HCT116 (cell line): ENCODE measurements at places on chromosomes 12 and 14. TPM values are rescaled to one million over a fixed set of nuclear protein-coding genes. Genes with fewer than 3 reads are reported as not detected.

DNA sequence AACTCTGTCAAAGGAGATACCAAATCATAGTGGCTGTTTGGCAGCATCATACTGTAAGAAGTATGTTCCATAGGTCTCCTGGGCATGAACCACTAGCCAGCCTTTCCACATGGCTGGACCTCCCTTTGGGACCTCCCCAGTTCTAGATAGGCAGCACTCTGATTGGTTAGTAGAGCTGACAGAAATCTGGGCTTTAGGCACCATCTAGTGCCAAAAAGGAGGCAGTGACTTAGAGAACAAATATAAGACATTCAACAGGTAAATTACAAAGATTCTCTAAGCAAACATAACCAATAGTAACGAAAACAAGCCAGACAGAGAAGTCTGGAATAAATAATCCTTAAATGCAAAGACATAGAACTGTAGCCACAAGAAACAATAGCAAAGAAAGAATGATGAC lies 148.0 kb upstream of the PDE3A start:
- no peaks in the 10 kb centered on the region for H3K27me3 ChIP-seq
- H3K4me1 ChIP-seq, result no peaks in the 10 kb centered on the region
- peak; percentile 36 for DNase-seq
- H3K27ac ChIP-seq, result no peak overlapping the region

GRCh38 chr14:50410071-50410470 lies 13.4 kb upstream of the CDKL1 start:
- H3K36me3 ChIP-seq, result no peaks in the 10 kb centered on the region
- H3K4me3 ChIP-seq, result no peak overlapping the region
- DNase-seq, result no peak
- H3K4me1 ChIP-seq, result no peaks in the 10 kb centered on the region
- no peaks in the 10 kb centered on the region for H3K27me3 ChIP-seq
- H3K27ac ChIP-seq, result no peak overlapping the region

GRCh38 chr14:51977075-51977474 lies 12.3 kb upstream of the RTRAF start:
- no peak for DNase-seq
- H3K4me1 ChIP-seq, result peaks cover 6% of the 10 kb centered on the region; the same call in 1 of the 2 replicates
- H3K4me3 ChIP-seq, result no peak overlapping the region
- no peaks in the 10 kb centered on the region for H3K27me3 ChIP-seq
- no peaks in the 10 kb centered on the region for H3K36me3 ChIP-seq

The PHLDA1 gene
- total RNA-seq, result 231 TPM

- H3K36me3 ChIP-seq, result no peaks in the 10 kb centered on the region
- no peak overlapping the region for H3K27ac ChIP-seq
- DNase-seq, result no peak
- no peaks in the 10 kb centered on the region for H3K27me3 ChIP-seq
- H3K4me1 ChIP-seq, result peaks cover 7% of the 10 kb centered on the region
These were observed 4.3 kb downstream of the MDM1 start for GRCh38 chr12:68327896-68328295.

- no peak for DNase-seq
- no peaks in the 10 kb centered on the region for H3K27me3 ChIP-seq
- no peaks in the 10 kb centered on the region for H3K36me3 ChIP-seq
- no peak overlapping the region for H3K27ac ChIP-seq
These were observed 27.2 kb upstream of the KCNJ8 start for GRCh38 chr12:21801522-21802288.

GRCh38 chr14:88482524-88482923 lies 72.3 kb downstream of the PTPN21 start:
- no peak for DNase-seq
- no peaks in the 10 kb centered on the region for H3K4me1 ChIP-seq
- no peaks in the 10 kb centered on the region for H3K27me3 ChIP-seq
- no peak overlapping the region for H3K4me3 ChIP-seq
- H3K27ac ChIP-seq, result no peak overlapping the region

The SERPINA3 gene
- total RNA-seq, result 4.3 TPM

DNA sequence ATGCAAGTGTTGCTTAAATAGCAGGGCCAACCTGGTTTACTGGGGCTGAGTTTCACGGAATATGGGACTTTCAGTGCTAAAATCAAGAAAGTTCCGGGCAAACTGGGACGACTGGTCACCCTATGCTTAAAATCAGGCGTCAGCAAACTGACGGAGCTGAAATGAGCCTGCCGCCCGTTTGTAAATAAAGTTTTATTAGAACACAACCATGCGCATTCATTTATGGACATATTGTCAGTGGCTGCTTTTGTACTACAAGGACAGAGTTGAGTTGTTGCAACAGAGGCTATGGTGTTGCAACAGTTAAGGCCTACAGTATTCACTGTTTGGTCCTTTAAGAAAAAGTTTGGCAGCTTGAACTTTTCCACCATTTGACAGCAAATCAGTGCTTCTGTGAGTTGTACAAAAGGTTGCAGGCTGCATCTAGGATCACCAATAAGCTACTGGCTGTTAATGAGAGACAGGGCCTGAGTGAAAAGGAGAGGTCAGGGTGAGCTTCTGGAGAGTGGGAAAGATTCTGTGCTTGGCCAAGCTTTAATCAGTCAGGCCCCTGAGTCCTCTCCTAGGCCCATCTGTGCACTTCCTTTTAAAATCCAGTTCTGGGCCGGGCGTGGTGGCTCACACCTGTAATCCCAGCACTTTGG lies 13.3 kb downstream of the SELPLG start:
- no peak overlapping the region for H3K4me3 ChIP-seq
- no peaks in the 10 kb centered on the region for H3K27me3 ChIP-seq
- no peaks in the 10 kb centered on the region for H3K36me3 ChIP-seq

- H3K4me1 ChIP-seq, result no peaks in the 10 kb centered on the region
- H3K27ac ChIP-seq, result no peak overlapping the region
- no peaks in the 10 kb centered on the region for H3K27me3 ChIP-seq
- no peak overlapping the region for H3K4me3 ChIP-seq
- no peaks in the 10 kb centered on the region for H3K36me3 ChIP-seq
These were observed 311.7 kb upstream of the E2F7 start for GRCh38 chr12:77377116-77377515.

The SLC25A47 gene
- total RNA-seq, result 0.17 TPM

DNA sequence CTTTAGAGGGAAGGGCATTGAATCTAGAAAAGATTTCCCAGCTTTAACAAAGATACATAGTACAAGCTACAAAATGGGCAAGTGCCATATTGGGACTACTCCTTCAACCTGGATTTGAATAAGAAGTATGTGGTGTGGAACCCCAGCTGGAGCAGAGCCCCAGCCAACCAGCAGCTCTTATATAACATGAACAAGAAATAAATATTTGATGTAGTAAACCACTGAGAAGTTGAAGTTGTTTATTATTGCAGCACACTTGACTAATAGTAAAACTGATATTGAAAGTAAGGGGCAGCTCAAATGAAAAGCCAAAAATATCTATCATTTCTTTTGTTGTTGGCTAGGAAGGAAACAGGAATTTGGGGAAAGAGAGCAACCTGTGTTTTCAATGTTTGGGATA lies 701.8 kb downstream of the TMTC2 start:
- H3K27ac ChIP-seq, result no peak overlapping the region
- no peaks in the 10 kb centered on the region for H3K27me3 ChIP-seq
- H3K4me3 ChIP-seq, result no peak overlapping the region
- H3K36me3 ChIP-seq, result no peaks in the 10 kb centered on the region

- H3K27ac ChIP-seq, result no peak overlapping the region
- H3K36me3 ChIP-seq, result no peaks in the 10 kb centered on the region; the same call in 1 of the 2 replicates
- DNase-seq, result no peak
- H3K4me3 ChIP-seq, result no peak overlapping the region
- no peaks in the 10 kb centered on the region for H3K27me3 ChIP-seq
These were observed 11.2 kb downstream of the SPRING1 start for GRCh38 chr12:116726694-116727093.

DNA sequence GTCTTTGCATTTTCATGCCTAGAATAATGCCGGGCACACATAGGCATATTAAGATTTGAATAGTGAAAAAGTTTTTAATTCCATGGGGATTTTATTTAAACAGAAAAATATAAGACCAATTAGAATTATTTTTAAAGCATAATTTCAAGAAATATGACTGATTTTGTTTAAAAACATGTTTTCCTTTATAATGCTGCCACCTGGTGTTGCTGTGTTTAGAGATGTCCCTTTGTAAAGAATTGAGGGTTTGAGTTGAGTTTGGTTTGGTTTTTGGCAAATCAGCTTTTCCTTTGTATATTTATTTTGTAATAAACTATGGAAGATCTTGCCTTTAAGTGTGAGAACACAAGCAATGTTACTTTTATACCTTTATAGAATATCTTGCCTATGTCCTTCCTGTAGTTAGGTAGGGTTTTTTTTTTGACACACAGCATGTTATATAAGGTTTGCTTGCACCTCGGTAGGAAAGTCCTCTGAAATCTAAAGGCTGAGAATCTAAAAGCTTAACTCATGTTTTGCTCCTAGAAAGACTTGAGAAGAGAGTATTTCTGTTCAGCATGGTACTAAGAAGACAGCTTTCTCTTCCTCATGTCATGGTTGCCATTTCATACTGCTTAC lies 31.4 kb upstream of the SNAPC1 start:
- H3K4me3 ChIP-seq, result no peak overlapping the region
- H3K27me3 ChIP-seq, result no peaks in the 10 kb centered on the region
- no peaks in the 10 kb centered on the region for H3K4me1 ChIP-seq
- no peak for DNase-seq

GRCh38 chr12:128661226-128661569 lies 162.6 kb downstream of the SLC15A4 start:
- H3K27ac ChIP-seq, result no peak overlapping the region
- no peaks in the 10 kb centered on the region for H3K4me1 ChIP-seq
- H3K36me3 ChIP-seq, result no peaks in the 10 kb centered on the region
- no peaks in the 10 kb centered on the region for H3K27me3 ChIP-seq
- no peak for DNase-seq

The GPR65 gene
- total RNA-seq, result 0.05 TPM

The IL23A gene
- 0.59 TPM for total RNA-seq

DNA sequence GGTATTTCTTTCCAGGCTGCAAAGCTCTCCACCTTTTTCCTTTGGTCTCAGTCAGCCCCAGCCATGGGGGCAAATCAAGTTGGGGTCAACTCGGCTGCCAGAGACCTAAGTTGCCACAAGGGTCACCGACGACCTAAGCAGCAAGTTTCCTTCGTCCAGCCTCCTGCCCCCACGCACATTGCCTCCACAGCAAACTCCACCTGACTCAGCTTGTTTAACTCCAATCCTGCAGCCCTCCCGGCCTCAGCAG lies 767 bp upstream of the KCNMB4 start:
- peak overlapping the region; percentile 76 for H3K4me3 ChIP-seq
- H3K27ac ChIP-seq, result peak overlapping the region; percentile 42; the same call in 1 of the 2 replicates
- H3K36me3 ChIP-seq, result no peaks in the 10 kb centered on the region
- H3K27me3 ChIP-seq, result no peaks in the 10 kb centered on the region
- no peak for DNase-seq

GRCh38 chr12:4293299-4293965 lies 19.9 kb downstream of the CCND2 start:
- H3K4me3 ChIP-seq, result no peak overlapping the region
- H3K27ac ChIP-seq, result no peak overlapping the region
- no peaks in the 10 kb centered on the region for H3K4me1 ChIP-seq
- DNase-seq, result no peak
- H3K27me3 ChIP-seq, result peaks cover 5% of the 10 kb centered on the region; the same call in 1 of the 2 replicates

GRCh38 chr14:59785629-59786028 lies 84.9 kb downstream of the RTN1 start:
- H3K4me3 ChIP-seq, result no peak overlapping the region
- H3K36me3 ChIP-seq, result no peaks in the 10 kb centered on the region
- H3K27ac ChIP-seq, result no peak overlapping the region
- no peak for DNase-seq
- peaks cover 3% of the 10 kb centered on the region for H3K27me3 ChIP-seq

- no peaks in the 10 kb centered on the region for H3K27me3 ChIP-seq
- H3K4me1 ChIP-seq, result no peaks in the 10 kb centered on the region
- H3K36me3 ChIP-seq, result no peaks in the 10 kb centered on the region
These were observed 59.0 kb upstream of the CAPRIN2 start for GRCh38 chr12:30813525-30814294.

The HSP90AA1 gene
- 1,380 TPM for total RNA-seq

DNA sequence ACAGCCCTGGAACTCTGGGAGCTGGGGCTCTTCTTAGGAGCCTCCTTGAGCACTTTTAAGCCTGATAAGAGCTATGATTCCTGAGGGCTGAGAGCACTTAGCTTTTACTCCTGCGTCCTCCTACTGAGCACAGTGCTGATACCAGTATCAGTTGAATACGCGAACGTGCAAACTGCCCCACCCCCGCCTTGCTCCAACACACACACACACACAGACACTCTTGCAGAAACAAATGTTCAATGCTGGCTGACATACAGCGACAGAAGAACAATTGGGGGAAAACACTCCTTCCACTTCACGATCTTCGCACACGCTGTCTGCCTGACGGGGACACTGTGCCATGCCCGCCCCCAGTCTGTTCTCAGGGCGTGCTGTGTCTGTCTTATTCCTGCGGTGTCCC lies 57.2 kb upstream of the DLK1 start:
- no peaks in the 10 kb centered on the region for H3K27me3 ChIP-seq
- no peak for DNase-seq
- no peak overlapping the region for H3K27ac ChIP-seq
- no peak overlapping the region for H3K4me3 ChIP-seq

GRCh38 chr12:116492703-116493324 lies 66.4 kb upstream of the MAP1LC3B2 start:
- no peaks in the 10 kb centered on the region for H3K27me3 ChIP-seq
- peak; percentile 79 for DNase-seq
- peaks cover 14% of the 10 kb centered on the region; the same call in 1 of the 2 replicates for H3K36me3 ChIP-seq
- H3K4me3 ChIP-seq, result no peak overlapping the region
- peaks cover 70% of the 10 kb centered on the region for H3K4me1 ChIP-seq
- H3K27ac ChIP-seq, result peak overlapping the region; percentile 99

- H3K4me1 ChIP-seq, result peaks cover 4% of the 10 kb centered on the region
- H3K4me3 ChIP-seq, result no peak overlapping the region
- no peaks in the 10 kb centered on the region for H3K27me3 ChIP-seq
- H3K27ac ChIP-seq, result peak overlapping the region; percentile 6; the same call in 1 of the 2 replicates
These were observed 5.5 kb downstream of the TMEM63C start for GRCh38 chr14:77186911-77187648.

The TCL1A gene
- 0.30 TPM for total RNA-seq

DNA sequence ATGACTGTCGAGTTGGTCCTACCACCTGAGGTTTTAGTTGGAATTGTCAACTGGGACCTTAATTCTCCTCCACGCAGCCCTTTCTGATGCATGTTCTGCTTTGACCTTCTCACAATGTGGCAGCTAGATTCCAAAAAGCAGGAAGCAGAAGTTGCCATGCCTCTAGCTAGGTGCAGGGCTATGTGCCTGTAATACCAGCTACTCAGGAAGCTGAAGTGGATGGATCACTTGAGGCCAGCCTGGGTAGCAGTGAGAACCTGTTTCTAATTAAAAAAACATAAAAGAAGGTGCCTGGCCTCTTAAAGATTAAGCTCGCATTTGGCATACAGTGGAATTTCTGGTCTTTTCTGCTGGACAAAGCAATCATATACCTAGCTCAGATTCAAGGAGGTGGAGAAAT lies 77.1 kb downstream of the FGD4 start:
- no peak overlapping the region for H3K4me3 ChIP-seq
- H3K27me3 ChIP-seq, result no peaks in the 10 kb centered on the region
- no peaks in the 10 kb centered on the region for H3K4me1 ChIP-seq
- no peak for DNase-seq
- no peaks in the 10 kb centered on the region for H3K36me3 ChIP-seq

- H3K27me3 ChIP-seq, result no peaks in the 10 kb centered on the region
- H3K4me1 ChIP-seq, result peaks cover 58% of the 10 kb centered on the region
- no peak for DNase-seq
These were observed 54.7 kb downstream of the PLEKHG3 start for GRCh38 chr14:64758691-64759554.
